RKO (cell line): ENCODE measurements at places on chromosomes 16 and 17.

- no peak for DNase-seq
Measured at GRCh38 chr16:89476379-89476778, 14.0 kb downstream of the ANKRD11 start.

GRCh38 chr17:45968732-45969131, 30.3 kb upstream of the STH start:
- no peak for DNase-seq

GRCh38 chr16:48612611-48613010, 2.6 kb upstream of the N4BP1 start:
- DNase-seq = no peak

DNA sequence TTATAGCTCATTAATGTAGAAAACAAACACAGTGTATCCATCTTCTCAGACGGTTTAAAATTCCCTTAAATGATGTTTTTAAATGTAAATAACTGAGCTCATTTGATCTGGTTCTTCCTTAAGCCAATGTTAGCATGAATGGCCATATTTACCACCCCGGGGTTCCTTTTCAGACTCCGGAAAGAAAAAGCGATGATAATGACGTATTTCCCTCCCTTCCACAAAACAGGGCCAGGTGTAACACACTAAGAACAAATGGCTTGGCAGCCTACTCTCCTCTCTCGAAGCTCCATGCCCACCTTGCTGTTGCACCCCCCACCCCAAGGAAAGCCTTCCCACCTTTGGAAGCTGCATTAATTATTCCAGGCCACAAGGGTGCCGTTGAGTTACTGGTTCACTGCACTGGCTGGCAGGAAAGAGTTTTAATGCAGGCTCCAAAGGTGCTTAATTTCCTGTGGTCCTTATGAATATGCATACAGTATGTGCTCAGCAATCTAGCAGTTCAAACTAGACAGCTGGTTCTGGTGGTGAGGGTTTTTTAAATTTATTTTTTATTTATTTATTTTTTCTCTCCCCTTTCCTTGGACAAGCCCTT, 378.9 kb downstream of the WWOX start:
- DNase-seq = peak; percentile 33

DNA sequence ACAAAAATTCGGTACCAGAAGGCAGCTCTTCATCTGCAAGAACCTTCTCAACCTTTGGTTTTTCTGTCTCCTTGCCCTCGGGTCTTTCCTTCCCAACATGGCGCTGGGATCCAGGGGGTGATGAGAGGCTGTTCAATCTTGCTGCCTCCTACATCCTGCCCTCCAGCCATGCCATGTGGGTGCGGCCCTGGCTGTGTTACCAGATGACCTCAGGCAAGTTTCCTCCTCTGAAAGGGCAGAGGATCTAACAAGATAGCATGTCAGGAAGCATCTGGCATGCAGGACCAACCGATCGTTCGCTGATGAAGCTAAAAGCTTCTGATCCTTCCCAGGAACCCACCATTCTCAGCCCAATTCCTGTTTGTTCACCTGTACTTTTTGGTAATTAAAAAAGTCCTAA, 36.8 kb upstream of the BCAR1 start:
- DNase-seq = no peak

GRCh38 chr17:54172096-54172984, 349.6 kb downstream of the KIF2B start:
- DNase-seq = peak; percentile 37

DNA sequence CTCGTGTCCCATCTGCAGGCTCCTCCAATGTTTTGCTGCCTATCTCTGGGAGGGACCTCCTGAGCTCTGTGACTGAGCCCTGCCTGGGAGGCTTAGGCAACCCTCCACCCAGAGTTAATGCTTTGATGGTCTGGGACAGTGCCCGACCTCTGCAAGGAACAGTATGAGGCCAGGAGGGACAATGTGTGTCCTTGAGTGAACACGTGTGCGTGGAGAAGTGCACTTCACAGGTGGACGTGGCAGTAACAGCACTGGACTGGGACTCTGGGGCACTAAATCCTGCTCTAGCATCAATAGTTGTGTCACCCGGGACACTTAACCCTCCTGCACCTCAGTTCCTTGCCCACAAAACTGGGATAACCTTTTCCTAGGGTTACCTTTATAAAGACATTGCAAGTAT, 4.6 kb downstream of the UBTF start:
- no peak for DNase-seq

GRCh38 chr16:78794581-78795250, 695.3 kb downstream of the WWOX start:
- DNase-seq = no peak

DNA sequence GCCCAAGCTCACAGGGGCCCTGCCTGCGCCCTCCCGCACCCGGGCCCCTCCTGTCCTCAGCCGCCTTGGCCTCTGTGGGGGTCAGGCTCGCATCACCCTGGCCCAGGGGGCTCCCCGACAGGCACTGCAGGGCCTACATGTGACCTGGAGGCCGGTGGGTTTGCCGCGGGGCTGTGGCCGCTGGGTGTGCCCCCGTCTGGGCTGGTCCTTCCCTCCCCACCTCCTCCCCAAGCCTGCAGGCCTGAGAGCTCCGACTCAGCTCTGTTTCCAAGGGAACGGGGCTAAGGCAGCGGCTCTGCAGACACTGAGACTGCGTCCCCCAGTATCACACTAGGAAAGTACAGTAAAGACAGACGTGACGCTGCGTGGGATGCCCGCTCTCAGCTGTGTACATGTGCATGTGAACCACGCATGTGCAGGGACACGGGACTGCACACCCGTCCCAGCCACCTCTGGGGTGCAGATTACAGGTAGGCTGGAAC, 16.5 kb upstream of the WDR45B start:
- no peak for DNase-seq

DNA sequence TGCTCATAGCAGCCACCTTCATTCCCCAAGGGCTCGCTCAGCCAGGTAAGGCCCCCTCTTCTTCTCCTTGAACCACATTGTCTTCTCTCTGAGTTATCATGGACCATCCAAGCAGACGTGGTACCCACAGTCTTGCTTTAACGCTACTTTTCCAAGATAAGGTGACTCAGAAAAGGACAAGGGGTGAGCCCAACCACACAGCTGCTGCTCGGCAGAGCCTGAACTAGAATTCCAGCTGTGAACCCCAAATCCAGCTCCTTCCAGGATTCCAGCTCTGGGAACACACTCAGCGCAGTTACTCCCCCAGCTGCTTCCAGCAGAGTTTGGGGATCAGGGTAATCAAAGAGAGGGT, 272 bp downstream of the CCL2 start:
- no peak for DNase-seq

GRCh38 chr16:76970087-76970744, 220.8 kb upstream of the MON1B start:
- DNase-seq = peak; percentile 11

- no peak for DNase-seq
Measured at GRCh38 chr17:37841232-37841631, 83.0 kb upstream of the TBC1D3K start.

- no peak for DNase-seq
Measured at GRCh38 chr17:81020767-81021497, 14.0 kb upstream of the BAIAP2 start.

GRCh38 chr17:31378638-31379037, 12.8 kb upstream of the RAB11FIP4 start:
- no peak for DNase-seq

- no peak for DNase-seq
Measured at GRCh38 chr16:88815901-88816589, 4.3 kb upstream of the APRT start.

- no peak for DNase-seq
Measured at GRCh38 chr17:72239548-72239947, 118.7 kb downstream of the SOX9 start.

- no peak for DNase-seq
Measured at GRCh38 chr17:57484826-57485565, 228.7 kb downstream of the MSI2 start.

DNA sequence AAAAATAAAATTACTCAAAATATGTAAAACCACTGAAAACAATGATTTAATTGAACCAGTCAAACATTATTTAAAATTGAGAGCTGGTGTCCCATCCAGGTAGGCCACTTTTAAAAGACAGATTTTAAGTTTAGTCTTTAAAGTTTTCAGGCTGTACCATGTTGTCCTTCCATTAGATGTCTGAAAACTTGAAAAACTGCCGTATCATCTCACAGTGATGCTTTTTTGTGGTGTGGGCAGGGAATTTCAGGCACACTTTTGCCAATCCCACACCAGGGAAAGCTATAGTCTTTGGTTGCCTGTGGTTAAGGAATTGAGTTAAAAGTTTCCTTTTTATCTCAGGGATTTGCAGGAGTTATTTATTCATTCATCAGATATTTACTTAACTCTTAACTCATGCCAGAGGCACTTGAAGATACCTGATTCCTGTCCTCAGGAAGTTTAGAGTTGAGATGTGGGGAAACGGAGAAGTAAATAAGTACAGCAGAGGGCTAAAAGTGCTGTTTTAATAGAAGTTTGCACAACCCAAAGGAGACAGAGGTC, 3.2 kb downstream of the SNTB2 start:
- DNase-seq = no peak

- no peak for DNase-seq
Measured at GRCh38 chr17:6545291-6545690, 11.1 kb downstream of the PITPNM3 start.
